ENCODE measurements at places on chromosomes 7 and 10.

GRCh38 chr10:95217476-95217875 is 23.4 kb downstream of the ACSM6 start:
- DNase-seq, result no peak

DNA sequence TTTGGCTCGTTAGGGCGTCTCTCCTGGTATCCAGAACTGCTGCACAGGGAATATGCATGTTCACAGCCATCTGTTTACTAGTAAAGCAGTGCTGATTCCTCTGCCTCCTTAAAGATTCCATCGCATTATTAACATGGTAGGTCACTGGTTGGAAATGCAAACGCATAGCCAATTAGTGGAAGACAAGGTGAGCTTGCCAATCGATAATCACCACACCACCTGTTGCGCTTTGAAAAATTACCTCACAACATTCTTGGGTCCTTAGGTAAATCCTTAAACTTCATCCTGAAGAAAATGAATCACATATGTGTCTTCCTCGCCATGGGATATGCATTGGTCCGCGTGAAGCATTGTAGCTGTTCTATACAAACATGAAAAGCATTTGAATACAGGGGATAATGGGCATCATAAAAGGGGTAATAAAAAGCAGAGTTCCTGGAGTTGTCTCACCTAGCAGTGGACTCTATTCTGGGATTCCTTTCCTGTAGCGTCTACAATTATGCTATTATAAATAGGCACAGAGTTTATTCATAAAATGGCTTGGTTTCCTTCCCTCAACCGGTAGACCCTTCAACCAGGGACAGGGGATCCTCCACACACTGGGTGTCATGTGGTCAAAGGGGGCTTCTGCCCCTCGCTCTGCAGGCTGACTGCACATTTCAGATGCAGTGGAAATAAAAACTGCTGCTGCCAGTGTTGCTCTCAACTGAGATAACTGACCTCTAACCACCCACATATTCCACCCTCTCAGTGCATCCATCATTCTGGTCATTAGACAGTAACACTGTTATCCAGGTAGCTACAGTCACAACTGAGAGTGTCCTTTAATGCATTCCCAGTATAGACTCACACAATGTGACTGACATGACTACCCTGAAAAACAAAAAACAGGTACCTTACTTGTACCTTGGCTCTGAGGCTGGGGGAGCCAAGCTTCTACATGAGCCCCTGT is 389.2 kb upstream of the NFE2L3 start:
- no peak for DNase-seq

DNA sequence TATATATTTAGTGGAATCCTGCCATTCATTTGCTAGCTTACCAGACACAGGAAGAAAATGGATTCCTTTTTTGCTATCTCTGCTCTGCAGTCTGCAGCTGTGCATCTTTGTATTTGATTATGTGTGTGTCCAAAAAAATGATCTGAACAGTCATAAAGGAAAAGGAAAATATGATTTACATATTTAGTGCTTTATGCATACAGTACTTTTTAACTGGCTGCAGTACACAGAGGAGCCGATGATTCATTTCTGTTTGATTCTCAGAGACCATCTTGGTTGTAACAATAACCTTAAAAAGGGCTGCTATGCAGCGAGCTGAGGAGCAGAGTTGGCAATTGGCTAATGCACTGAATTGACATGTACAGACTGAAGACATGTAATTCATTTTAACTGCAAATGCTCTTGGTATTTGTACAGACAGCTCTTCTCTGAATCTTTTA is 151.3 kb upstream of the FZD1 start:
- peak; percentile 96 for DNase-seq

GRCh38 chr7:1857487-1858421 is 187.7 kb downstream of the ELFN1 start:
- no peak for DNase-seq

DNA sequence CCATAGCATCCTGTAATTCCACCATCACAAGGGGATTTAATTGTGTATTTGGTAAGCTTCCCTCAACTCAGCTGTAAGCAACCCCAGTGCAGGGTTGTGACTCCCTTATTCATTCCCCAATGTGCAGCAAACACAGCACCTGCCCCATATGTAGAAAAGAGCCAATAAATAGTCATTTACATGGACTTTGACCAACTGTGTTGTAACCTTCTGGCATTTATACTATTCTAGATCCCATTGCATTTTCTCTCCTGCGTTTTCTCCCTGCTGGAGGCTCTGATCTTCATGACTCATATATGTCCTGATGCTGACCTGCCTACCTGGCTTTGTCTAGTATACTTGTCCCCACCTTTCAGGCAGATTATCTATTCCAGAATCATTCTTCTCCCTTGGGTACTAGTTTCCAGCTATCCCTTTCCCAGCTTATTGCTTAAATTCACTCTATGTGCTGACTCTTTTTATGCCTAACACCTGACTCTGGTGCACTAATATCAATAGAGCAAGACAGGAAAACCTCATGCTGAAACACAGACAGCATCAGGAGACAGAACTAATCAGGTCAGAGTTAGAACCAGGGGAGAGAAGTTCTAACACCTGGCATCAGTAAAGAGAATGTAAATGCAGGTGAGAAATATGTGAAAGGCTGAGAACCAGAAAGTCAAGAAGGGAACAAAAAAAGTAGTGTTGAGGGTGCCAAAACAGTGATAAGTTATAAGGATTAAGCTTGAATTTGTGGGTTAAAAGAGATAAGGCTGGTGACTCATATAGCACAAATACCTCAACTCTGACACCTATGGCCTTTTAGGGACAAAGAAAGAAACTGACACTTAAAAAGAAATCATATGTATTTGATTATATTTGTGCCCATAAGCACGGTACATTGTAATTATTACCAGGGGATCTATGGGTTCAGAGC is 402.7 kb downstream of the IPMK start:
- no peak for DNase-seq

DNA sequence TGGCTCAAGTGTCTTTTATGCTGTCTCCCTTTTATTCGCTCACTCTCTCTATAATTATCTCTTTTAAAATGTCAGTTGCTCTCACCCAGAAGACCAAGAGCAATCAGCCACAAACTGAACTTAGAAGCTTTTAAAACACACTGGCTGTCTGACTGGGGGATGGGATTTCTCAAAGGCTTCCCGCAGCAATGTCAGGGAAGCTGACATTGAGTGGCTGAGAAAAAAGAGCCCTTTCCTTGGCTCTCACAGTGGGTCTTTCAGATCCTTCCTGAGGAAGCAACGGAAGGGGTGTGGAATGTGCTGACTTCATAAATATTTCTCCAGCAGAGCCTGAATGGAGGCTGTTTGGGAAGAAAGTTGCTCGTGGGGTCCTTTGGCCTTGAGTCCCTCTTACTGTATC is 445.7 kb upstream of the C7orf33 start:
- no peak for DNase-seq

GRCh38 chr10:100174699-100175677 is 10.8 kb downstream of the ERLIN1 start:
- DNase-seq, result no peak

DNA sequence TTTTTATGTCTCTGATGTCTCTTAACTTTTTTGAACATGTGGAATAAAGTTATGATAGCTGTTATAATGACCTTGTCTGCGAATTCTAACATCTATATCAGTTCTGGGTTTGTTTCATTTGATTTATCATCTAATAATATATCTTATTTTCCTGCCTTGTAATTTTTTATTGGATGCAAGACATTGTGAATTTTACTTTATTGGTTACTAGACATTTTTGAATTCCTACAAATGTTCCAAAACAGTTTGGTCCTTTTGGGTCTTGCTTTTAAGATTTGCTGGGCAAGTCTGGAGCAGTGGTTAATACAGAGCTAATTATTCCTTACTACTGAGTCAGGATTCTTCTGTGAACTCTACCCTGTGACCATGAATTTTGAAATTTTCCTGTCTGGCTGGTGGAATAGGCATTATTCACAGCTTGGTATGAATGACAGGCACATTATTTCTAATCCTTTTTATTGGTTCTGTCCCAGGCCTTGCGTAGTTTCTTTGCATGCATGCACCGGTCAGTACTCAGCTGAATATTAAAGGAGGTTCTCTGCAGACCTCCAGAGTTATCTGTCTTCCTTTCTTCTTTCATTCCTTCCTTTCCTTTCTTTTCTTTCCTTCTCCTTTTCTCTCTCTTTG is 9.0 kb downstream of the CUTC start:
- no peak for DNase-seq
